ENCODE measurements at places on chromosomes 12 and 14.

DNA sequence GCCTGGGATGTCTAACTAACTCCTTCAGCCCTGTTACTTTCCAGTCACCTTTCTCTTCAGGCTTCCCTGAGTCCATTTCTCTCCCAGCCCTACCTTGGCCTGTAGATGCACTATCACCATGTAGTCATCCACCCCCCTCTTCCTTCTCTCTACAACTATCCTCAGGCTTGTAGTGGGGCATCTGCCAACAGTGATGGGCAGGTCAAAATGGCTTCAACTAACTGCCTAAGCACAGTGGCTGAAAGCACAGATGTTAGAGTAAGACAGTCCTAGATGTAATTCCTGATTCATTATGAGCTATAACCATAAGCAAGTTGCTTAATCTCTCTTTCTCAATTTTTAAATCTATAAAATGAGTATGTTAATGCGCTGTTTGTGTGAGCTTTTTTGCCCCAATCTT is 133.6 kb upstream of the NAV3 start:
- DNase-seq = no peak

DNA sequence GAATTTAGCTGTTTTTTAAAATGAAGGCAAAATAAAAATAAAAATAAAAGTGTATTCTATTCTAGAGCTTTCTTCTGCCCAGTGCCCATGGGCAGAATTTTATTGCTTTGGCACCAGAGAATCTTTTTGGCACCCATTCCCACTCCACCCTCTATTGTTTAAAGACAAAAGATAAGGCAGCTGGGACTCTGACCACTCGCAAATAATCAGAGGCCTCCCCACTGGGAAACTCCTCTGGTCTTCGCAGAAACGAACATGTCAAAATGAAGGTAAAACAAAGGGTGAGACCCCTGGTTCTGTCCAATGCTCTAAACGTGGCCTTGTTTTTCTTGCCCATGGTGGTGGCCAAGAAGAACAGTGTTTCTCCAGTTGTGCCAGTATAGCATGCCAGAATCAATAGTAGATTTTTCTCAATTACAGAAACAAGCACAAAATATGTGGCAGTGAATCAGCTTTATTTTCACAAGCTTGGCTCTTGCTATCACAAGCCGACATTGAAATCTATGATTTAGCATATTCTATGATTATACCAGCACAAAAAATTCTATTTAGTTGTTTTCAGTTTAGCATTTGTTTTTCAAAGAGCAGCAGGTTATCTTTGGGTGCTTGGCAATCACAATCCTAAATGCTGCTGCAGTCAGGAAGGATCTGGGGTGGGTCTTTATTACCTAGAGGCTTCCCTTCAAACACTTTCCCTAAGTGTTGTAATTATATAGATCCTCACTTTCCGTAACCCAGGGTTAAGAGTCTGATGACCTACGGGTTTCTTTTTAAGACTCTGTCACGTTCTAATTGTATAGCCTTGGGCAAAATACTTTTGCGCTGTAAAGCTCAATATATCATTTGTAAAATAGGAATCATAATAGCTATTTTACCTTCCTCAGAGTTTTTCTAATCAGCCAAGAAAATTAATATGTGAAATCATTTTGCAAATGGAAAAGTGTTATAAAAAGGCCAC is 50.5 kb downstream of the KITLG start:
- no peak for DNase-seq

- DNase-seq = no peak
These were observed 7.5 kb upstream of the RASSF9 start for GRCh38 chr12:85843606-85844310.

DNA sequence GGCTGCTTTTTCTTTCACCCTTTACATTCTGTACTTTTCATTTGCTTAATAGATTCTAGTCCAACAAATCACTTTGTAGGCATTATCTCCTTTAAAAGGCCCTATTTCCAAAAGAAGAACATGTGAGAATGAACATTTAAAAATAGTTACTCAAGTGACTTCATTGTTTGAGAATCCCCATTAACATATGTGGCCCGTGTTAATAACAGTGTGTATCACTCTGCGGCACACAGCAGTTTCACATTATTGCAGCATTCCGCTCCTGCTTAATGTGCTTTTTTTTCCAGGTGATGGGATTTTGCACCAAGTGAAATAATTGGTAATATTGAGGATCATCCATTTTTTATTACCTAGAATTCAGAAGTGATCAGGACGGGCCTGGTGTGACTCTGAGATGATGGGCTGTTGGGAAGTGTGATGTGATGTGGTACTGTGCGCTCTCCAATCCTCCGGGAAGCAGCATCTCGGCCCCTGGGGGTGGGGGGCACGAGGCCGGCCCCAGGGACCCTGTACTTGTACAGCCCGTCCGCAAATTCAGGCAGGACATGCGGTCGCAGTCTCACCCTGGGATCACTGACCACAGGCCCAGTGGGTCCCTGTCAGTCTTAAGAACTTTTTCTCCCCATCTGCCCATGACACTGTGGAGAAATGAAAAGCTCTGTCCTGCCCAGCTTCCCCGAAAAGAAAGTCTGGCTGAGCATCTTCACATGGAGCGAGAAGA is 32.9 kb downstream of the SLC15A4 start:
- no peak for DNase-seq

DNA sequence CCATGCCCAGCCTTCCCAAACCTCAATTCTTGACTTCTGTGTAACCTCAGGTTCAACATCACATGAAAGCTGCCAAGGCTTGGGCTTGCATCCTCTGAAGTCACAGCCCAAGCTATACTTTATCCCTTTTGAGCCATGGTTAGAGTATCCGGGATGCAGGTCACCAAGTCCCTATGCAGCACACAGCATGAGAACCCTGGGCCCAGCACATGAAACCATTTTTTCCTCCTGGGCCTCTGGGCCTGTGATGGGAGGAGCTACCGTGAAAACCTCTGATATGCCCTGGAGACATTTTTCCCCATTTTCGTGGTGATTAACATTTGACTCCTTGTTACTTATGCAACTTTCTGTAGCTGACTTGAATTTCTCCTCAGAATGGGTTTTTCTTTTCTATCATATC is 25.8 kb upstream of the DIO2 start:
- no peak for DNase-seq

GRCh38 chr12:42812086-42812485 is 222.5 kb upstream of the PRICKLE1 start:
- DNase-seq = no peak

- no peak for DNase-seq
These were observed at the start of gene HCAR1 for GRCh38 chr12:122730215-122731014. TSS of gene HCAR1 (minus strand) at chr12:122730844. CDS start at chr12:122730339, 505 bp downstream.

DNA sequence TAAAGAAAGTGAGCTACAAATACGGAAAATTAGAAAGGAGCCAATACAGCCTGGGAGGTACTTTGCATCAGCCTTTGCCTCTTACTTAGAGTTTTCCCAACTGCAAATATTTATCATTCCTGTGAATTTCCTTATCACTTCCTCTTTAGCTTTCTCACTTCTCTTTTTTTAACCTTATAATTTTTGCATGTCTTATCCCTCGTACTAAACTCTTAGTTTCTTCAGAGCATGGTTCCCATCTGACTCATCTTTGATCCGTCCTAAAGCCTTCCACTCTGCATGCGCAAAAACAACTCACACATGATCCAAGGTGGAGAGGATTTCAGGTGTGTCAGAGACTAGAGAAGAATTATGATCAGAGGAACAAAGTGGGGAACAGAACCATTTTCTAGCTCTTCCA is 9.6 kb upstream of the SNAPC1 start:
- DNase-seq = no peak

DNA sequence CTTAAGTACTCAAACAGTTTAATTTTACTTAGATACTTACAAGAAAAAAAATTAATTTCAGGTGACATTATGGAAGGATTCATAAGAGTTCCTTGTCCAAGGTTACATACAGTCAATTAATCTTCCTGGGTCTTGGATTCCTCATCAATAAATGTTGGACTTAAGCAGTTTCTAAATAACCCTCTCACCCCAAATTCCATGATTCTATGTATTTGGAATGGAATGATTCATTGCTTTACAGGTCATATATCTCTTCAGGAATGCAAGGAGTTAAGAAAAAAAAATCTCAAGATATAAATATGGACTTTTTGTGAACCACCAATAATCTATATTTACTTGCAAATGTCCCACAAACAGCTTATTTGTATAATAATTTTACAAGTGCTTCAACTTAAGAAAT is 84.2 kb upstream of the BMP4 start:
- no peak for DNase-seq

All from stimulated activated CD4-positive, alpha-beta T cell treated with anti-CD3 and anti-CD28 coated beads, Interleukin-1b, Interleukin-23, amount 100 ng/mL, for 1 hour (primary cell).